ENCODE measurements at places on chromosomes 1 and 21.

DNA sequence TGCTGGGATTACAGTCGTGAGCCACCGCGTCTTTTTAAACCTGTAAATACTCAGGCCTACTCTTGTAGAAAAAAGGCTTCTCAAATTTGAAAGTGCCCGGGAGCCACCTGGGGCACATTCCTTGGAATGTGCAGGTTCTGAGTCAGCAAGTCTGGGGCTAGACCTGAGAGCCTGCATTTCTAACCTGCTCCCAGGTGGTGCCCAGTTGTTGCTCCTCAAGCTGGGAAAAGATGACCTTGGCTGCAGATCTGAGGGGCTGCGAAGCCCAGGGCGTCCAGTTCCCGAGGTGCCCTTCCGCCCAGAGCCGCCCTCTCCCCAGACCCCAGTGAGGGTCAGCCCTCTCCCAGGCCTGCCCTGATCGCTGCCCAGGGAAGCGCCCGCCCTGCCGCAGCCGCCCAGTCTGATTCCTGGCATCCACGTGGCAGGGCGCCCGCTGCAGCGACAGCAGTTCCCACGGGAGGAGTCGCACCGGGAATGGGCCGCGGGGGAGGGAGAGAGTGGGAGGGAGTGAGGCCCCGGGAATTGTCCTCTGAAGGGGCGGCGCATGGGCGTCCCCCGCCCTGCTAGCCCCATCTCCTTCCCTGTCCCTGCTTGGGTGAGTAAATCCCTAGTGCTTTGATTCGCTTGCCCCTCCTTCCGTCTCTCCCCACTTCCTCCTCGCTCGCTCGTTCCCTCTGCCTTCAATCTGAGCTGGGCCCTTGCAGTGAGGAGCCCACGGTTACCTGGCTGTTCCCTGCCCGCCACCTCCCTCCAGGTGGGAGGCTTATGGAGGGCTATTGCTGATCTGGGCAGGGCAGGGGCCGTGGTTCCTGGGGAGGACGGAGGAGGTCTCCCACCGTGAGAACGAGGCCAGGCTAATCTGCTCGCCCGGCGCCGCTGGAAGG lies 18.8 kb upstream of the TENT5B start:
- peak; percentile 60 for DNase-seq

DNA sequence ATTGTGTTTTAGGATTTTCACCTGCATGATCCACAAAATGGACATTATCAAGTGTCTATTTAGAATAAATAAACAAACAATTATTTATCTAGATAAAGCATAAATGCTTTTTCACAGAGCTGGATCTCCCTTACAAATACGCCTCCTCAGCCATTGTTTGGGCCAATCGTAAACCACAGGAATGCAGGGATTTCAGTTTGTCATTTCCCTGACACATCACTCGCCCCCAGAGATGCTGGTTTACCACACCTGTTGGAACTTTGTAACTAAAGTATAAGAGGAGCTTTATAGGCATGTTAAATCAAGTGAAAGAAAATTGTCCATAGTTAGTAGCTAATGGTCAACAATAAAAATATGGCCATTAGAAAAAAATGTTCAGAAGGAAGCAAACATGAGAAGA lies 40.3 kb downstream of the GPR88 start:
- DNase-seq = no peak

DNA sequence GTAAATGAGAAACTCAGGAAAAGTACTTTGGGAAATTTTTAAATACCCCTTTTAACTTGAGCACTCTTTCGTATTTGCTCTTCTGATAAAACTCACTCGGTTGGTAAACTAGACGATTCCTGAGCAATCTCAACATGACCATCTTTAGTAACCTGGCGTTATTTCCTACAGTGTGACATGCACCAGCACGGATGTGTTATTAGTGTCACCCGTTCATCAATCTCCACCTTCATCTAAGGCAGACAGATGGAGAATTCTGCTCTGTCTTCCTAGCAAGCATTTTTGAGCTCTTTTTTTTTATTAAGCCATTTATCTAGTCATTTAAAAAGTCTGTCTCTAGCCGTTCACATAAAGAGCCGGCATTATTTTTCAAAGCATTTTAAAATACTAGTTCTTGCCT lies 155.2 kb downstream of the DISP1 start:
- no peak for DNase-seq

DNA sequence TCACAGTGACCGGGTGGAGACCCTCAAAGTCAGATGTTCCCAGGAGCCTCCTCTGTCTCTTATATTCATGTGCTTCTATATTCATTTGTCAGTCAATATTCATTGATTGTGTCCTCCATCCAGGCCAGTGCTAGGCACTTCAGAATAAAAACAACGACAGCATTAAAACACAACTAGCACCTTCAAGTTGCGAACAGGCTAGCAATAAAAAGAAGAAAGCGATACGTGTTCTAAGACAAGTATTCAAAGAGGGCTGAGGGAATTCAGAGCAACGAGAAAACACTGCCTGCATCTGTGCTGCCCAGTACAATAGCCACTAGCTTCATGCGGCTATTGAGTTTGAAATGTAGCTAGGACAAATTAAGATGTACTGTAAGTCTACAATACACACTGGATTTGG lies 138.0 kb downstream of the PLXNA2 start:
- DNase-seq = no peak

Measured in H54 (cell line).